ENCODE measurements at places on chromosomes 6 and 20.
A peak's percentile ranks its signal among the peaks of the same experiment; 100 is the strongest.

DNA sequence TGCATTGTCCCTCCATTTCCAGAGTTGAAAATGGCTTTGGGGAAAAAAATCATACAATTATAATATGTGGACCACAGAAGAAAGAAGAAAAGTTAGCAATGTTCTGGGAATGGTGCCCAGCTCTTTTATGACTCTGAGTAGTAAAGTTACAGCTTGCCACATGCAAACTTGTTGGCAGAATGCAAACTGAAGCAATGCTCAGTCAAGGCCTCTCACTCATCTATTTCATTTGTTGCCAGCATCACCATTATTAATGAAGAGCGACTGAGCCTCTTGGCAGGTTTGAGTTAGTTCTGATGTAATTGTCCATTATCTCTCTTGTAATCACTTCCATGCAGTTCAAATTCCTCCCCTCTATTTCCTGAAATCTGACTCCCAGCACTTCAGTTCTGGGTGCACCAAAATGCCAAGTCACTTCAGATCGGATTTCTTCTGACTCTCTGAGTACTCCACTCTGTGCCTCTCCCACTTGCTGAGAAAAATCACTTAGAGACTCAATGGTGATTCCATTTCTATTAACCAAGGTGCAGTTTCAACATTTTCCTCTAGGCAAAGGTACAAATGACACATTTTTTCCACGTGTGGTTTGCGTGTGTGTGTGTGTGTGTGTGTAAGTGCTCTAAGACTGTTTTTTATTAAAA, 154.4 kb upstream of the STMND1 start:
- DNase-seq: no peak

DNA sequence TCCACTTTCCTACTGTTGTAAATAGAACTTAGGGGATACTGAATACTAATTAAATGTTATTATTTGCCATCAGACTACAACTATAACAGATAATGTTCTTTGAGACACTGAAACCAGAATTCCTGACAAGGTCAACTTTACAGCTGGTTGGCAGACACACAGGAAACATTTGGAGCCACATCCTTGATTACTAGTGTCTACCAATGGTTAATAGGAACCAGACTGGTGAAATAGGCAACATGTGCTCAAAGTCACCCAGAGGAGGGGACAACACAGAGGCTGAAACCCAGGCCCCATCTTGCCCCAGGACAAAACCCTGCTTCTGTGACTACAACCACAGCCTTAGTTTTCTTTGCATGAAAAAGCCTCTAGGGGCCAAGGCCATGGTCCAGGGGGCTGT, 47.8 kb upstream of the NT5E start:
- no peak for DNase-seq

DNA sequence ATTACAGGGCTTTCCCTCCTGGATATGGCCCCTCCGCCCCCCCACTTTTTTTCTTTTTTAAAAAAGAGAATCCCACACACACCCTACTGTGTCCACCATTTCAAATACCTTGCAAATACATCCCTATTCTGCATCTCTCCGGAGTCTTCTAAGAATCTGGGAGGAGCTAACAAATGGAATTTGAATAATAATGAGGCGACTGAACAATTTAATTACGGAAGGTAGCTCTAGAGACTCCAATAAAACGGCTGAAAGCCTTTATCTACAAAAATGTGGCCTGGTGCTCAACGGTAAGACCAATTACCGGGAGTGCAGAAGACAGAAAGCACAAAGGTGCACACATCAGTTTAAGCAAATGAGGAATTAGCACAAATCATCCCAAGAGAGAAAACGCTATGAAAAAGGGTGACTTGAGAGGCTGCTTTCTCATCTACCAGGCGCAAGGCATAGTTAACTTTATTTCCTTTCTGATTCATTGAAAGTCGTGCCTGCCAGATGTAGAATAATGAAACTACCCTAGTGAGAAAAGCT, 1.8 kb downstream of the RRAGD start:
- DNase-seq: no peak

GRCh38 chr6:83092756-83093399, 25.4 kb downstream of the DOP1A start:
- DNase-seq: no peak

GRCh38 chr6:49543087-49543858, 7.2 kb upstream of the C6orf141 start:
- DNase-seq: no peak

DNA sequence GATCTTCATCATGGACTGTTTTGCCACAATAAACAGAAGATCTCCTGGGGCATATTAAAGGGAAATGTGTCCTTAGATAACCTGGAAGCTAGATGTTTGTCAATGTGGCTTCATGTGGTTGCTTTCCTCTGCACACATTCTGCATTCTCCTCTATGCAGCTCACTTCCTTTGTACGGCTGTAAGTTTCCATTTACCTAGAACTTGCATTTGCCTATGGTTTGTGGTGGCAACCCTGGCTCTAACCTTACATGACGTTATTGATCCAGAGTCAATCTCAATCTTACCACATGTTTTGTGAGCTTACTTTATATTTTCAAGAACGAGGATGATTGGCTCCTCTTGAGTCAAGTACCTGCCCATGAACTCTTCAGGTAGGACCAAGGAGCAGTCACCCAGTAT, 863.1 kb downstream of the MAFB start:
- no peak for DNase-seq

- DNase-seq: no peak
Observed at GRCh38 chr6:39320363-39320984, 2.0 kb downstream of the KCNK16 start.

- no peak for DNase-seq
Observed at GRCh38 chr6:107293350-107293749, 166.0 kb downstream of the PDSS2 start.

GRCh38 chr6:43127877-43128276, 43.2 kb upstream of the SRF start:
- no peak for DNase-seq

- peak; percentile 9 for DNase-seq
Observed at GRCh38 chr6:17167327-17167979, 65.6 kb downstream of the STMND1 start.

DNA sequence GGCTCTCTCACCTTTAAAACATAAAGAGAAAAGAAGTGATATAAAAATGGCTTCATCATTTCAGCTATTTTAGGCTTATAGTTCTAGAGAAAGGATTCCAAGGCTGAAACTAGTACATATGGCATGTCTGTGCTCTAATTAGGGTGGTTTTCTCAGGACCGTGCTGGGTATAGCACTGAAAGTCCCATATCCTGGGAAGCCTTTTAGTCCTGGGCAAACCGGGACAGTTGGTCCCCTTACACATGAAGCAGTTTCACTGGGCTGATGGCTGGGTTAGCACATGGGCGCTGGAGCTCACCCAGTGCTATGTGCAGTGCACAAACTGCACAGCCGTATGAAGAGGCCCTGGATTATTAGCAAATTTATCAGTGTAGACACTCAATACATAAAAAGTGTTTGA, 110.5 kb downstream of the SGK1 start:
- no peak for DNase-seq

- DNase-seq: no peak
Observed at GRCh38 chr6:166952121-166952520, 4.2 kb downstream of the RNASET2 start.

DNA sequence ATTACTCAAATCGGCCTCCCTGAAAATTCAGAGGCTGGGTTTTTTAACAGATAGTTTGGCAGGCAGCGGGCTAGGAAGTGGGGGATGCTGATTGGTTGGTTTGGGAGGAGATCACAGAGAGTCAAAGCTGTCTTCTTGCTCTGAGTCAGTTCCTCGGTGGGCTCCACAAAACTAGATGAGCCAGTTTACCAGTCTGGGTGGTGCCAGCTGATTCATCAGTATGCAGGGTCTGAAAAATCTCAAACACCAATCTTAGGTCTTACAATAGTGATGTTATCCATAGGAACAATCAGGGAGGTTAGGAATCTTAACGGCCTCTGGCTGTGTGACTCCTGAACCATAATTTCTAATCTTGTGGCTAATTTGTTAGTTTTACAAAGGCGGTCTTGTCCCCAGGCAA, 190.7 kb downstream of the C6orf118 start:
- DNase-seq: no peak

- DNase-seq: no peak
Observed at GRCh38 chr6:131923356-131923755, 27.8 kb downstream of the CCN2 start.

GRCh38 chr6:146026873-146027272, 2.0 kb upstream of the GRM1 start:
- DNase-seq: no peak

- DNase-seq: no peak
Observed at GRCh38 chr20:6407163-6407562, 284.3 kb upstream of the FERMT1 start.

DNA sequence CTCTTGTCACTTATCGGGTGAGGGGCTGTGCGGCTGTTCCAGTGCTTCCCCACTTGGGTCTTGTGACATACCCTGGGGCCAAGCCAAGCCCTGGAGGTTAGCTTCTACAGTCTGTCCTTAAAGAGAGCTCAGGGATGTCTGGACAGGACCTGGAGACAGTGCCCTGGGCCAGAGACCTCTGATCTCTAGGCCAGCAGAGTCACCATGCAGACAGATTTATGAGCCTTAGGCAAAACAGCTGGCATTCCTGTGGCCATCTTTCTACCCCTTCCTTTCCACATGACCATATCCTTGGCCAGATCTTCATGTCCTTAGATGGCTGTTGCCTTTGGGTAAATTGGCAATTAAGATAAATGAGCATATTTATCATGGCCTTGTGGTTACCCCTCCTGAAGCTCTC, 678.6 kb downstream of the MAFB start:
- no peak for DNase-seq

GRCh38 chr20:5996765-5997164, 46.3 kb downstream of the MCM8 start:
- DNase-seq: no peak

GRCh38 chr6:3575166-3575565, 118.3 kb upstream of the SLC22A23 start:
- no peak for DNase-seq

DNA sequence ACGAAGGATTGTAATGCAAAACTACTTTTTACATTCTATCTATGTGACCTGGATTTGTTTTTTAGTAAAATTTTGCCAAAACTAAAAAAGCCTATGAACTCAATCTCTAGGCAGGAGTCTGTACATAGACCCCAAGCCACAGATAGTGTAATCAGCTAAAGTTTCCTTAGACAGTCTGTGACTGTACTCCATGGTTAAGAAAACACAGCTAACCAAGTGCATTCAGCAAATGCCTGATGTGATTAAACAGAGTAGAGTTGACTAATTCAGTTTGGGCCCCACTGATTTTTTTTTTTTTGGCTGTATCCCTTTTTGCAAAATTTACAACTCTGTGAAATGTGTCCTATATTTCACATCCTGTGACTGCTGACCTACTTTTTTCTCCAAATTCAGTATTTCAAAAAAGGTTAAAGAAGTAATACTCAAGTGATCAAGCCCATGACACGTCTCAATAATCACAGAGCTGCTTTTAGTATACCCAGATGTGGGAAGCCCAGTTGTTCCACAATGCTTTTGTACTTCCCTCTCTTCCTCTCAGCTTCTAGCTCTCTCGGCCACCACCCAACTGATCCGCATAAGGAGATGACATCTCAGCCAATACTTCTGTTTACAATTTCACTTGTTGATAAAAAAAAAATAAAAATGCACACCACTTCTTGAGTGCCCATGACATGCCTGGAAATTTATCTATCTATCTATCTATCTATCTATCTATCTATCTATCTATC, 108.8 kb upstream of the TBX18 start:
- no peak for DNase-seq

DNA sequence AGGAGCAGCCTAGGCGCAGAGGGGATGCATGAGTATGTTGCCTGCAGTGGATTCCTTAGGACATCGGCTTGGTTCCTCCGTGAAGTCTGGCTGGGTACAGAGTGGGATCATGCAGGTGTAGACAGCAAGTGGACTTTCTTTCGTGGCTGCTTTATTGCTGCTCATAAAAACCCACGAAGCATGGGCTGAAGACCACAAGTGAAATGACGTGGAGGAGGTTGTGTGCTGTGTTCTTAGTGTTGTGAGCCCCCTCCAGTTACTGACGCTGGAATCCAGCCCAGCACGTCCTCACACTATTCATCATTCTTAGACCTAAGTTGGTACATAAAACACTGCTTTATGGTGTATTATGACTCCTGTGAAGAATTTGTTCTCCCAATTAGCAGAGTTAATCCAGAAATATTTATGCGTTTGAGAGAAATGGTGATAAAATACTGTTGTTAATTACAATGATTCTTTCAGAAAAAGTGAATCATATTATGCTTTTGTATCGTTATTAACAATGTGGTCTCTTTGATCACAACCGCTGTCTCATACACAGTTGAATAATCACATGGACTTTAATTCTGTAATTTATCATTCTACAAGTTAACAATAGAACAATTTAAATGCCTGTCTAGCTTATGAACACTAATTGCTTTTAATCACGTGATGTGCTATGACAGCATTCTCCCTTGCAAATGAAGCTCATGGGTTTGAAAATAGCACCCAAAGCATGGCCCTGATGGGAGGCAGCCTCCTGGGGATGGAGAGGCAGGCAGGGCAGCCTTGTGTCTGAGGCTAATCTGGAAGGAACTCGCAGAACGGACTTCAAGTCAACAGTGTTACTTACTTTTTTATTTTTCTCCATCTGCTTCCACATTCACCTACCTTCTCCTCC, 233.9 kb upstream of the SYNDIG1 start:
- DNase-seq: no peak

DNA sequence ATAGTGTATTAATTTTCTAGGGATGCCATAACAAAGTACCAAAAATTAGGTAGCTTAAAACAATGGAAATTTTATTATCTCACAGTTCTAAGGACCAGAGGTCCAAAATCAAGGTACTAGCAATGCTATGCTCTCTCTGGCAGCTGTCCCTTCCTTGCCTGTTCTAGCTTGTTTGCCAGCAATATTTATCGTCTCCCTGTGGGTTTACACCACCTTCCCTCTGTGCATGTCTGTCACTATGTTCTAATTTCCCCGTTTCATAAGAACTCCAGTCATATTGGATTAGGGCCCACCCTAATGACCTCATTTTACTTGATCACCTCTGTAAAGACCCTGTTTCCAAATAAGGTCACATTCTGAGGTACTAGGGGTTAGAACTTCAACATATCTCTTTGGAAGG, 217.2 kb downstream of the IBTK start:
- no peak for DNase-seq

GRCh38 chr6:81485395-81485794, 267.1 kb downstream of the TENT5A start:
- DNase-seq: no peak

GRCh38 chr6:29764422-29765196, 41.4 kb downstream of the HLA-F start:
- no peak for DNase-seq

DNA sequence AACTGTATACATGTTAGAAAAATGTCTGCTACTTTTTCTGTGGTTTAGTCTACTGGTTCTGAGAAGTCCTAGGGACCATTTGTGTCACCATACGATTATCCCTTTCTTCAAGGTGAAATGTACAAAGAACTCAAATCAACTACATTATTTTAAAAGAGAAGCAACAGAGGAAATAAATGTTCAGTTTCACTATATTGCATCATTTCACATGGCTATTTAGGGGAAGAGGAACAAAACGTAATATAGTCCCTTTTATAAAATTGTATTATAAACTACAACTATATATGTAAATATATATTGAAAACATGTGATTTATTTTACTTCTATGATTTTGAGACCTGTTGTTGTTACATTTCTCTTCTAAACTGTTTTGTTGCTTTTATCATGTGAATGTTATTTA, 1308.0 kb downstream of the EPHA7 start:
- no peak for DNase-seq
